ENCODE measurements at places on chromosomes 7 and 10.

GRCh38 chr7:129728875-129729467 lies 117.5 kb downstream of the NRF1 start:
- DNase-seq, result no peak

- no peak for DNase-seq
Observed at GRCh38 chr7:70506434-70506833, 625.5 kb upstream of the GALNT17 start.

GRCh38 chr10:123651421-123652047 lies 14.6 kb upstream of the GPR26 start:
- DNase-seq, result no peak

- no peak for DNase-seq
Observed at GRCh38 chr7:38274486-38274885, 1.1 kb upstream of the TARP start.

DNA sequence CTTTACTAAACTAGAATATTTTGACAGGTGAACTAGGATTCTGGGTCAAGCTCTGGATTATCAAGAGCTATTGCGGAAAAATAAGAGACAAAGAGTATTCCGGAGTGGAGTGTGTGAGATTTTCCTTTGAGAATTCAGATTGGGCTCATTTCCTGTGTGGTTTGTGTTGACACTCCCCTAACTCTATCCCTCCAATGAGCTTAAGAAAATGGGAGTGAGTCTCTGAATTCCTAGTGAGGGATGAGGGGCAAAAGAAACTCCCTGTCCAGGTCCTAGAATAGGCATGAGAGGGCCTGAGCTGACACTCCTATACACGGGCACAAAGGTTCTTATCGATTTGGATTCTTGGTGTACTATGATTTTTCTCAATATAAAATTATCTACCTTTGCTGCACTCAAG lies 10.2 kb downstream of the KLF14 start:
- no peak for DNase-seq
